ENCODE measurements at places on chromosomes 7 and 10.
A peak's percentile ranks its signal among the peaks of the same experiment; 100 is the strongest.

GRCh38 chr10:75483188-75483587 is 51.8 kb downstream of the LRMDA start:
- DNase-seq = no peak

DNA sequence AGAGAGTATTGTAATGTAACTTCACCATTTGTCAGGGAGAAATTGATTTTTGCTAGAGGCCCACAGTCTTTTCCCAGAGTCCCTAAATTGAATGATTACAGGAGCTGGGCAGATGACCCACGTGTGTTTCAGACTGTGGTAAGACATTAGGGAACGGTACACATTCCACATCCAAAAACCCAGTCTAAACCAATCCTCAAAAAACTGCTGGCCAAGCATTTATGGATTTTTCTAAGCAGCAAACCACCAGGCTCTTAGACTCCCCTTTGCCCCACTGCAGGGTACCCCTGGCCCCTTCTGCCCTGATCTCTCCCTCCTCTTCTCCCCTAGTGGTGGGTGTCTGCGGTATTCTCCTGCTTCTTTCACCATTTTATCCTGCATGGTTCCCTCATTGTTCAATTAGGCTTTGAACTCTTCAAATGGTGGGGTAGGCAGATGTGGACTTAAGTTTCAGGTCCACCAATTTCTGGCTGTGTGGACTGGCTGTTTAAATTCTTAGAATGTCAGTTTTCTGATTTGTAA is 135.5 kb upstream of the SORCS3 start:
- DNase-seq = no peak

DNA sequence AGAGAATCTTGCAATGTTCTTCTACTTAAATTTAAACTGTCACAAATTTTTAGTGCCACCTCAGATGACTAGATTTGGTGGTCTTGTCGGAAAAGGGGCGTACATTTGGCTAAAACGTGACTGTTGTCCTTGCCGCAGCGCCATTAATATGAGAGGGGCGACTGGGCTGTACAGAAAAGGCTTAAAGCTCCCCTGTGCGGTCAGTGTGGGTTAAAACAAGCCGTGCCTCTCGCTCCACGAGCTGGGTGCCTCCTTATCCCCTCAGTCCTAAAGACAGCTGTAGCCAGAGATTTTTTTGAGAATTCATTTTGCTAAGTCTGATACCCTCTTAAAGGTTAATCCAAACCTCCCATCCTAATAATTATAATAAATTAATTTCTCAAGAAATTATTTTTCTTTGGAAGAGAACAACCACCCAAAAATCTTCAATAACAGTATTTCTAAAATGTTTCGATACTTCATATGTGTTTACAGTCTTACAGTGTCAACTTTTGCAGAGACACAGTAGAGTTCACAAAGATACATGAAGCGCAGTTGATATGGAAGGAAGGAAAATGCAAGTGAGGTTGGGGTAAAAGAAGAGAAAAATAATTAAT is 68.6 kb downstream of the C7orf25 start:
- peak; percentile 10 for DNase-seq

- DNase-seq = no peak
These were observed 473.4 kb downstream of the PTPRN2 start for GRCh38 chr7:158114056-158114850.

- no peak for DNase-seq
These were observed 107.7 kb upstream of the EEPD1 start for GRCh38 chr7:36045326-36045725.

DNA sequence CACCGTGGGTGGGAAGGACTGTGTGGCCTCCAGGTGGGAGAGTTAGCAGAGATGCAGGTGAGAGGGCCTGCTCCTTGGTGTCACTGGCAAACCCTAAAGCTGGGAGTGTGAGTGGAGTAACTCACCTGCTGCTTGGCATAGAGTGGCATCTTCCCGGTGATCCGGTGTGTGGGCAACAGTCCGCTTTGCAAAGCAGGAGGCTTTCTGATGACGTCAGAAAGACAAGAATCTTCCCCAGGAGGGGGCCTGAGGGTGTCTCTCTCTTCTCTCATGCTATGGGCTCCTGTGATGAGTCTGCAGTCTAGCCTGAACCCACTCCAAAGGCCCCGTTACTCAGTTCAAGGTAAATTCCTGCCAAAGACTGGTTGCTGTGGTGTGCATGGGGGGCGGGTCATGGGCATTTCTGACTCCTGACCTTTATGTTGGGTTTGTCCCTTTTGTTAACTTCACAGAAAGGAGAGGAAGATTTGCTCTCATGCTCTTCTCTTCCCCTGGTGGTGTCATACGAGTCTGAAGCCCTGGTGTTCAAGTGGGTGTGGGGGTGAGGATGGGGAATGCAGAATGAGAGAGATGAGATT is 187.9 kb downstream of the GATA3 start:
- no peak for DNase-seq

- no peak for DNase-seq
These were observed 242.8 kb downstream of the MGMT start for GRCh38 chr10:129709627-129710509.

DNA sequence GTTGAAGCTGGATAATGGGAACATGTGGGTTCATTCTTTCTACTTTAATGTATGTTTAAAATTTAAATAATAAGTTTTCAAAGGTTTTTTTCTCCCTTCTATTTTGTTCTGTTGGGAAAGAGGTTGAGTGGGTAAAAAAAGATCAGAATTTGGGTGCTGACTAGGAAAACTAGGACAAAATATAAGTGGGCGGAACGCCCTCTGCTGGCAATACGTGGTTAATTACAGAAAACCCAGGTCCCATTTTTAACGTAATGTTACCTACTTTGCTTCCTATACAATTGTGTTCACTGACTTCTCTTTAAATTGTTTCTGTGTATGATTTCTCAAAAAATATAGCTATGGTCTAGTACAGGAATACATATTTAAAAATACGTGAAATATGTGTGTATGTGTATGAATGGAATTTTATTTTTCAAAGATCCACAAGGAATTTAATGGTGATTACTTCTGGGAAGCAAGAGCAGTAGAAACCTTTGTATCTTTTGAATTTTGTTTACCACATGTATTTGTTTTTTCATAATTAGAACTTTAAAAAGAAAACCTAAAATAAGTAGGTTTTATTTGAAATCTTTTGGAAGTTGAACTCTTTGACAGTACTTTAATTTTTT is 8.7 kb downstream of the ECD start:
- peak; percentile 16 for DNase-seq

- DNase-seq = no peak
These were observed 80.2 kb upstream of the MSRB2 start for GRCh38 chr10:23015021-23015707.

DNA sequence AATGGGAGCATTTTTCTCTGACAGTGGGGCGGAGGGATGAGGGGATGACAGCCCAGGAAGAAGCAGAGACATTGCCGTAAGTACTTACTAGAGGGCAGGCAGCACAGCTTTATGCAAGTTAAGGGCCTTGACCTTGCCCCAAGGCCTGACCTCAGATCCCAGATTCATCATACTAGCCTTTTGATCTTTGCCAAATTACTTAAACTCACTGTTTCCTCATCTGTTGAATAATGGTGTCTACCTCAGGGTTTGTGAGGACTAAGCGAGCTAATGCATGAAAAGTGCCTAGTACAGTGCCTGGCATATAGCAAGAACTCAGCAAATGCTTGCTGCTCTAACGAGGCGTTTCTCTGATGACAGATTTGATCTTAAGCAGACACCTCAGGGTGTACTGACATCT is 3.5 kb upstream of the SEMA4G start:
- no peak for DNase-seq

- DNase-seq = peak; percentile 62
These were observed 7.1 kb downstream of the HTRA1 start for GRCh38 chr10:122468307-122468925.

GRCh38 chr7:114218283-114218682 is 196.3 kb upstream of the FOXP2 start:
- no peak for DNase-seq

- DNase-seq = no peak
These were observed 43.1 kb upstream of the GPAM start for GRCh38 chr10:112226439-112227248.

DNA sequence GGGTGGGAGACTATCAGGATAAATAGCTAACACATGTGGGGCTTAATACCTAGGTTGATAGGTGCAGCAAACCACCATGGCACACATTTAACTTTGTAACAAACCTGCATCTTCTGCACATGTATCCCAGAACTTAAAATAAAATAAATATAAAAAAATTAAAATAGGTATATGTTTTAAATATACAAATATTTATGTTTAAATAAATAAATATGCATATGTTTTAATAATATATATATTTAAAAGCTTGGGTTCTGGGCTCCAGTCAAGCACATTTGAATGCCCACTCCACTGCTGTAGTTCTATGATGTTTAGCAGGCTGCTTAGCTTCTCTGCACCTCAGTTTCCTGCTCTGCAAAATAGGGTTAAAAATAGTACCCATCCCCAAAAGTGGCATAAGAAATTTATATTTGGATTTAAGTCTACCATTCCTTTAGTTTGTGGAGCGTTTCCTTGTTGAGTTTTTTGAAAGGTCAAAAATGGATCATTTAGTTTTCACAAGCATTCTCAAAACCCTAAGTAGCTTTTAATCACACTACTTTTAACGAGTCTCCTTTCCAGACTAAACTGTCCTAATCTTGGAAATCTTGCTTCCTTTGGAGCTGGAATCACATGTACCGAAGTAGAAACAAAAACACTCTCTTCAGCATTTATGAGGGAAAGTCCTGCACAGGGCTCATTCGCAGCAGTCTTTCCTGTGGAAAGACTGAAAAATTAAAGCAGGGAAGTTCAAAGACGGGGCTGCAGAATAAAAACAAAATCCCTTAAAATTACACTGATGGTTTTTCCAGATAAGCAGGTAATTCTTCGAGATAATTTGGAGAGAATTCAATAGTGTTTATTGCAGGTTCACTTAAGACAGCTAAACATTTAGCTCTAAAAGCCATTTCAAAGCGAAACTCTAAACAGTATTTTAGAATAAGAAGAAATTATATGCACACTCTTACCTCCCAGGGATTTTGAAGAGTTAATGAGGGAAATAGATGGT is 111.7 kb upstream of the LYZL1 start:
- DNase-seq = no peak

GRCh38 chr10:129963641-129964501 is at the start of gene EBF3:
EBF3 (minus strand) TSS chr10:129964274; CDS start chr10:129963768, 506 bp downstream.
- no peak for DNase-seq

- no peak for DNase-seq
These were observed 447.3 kb upstream of the GHITM start for GRCh38 chr10:83691791-83692596.

DNA sequence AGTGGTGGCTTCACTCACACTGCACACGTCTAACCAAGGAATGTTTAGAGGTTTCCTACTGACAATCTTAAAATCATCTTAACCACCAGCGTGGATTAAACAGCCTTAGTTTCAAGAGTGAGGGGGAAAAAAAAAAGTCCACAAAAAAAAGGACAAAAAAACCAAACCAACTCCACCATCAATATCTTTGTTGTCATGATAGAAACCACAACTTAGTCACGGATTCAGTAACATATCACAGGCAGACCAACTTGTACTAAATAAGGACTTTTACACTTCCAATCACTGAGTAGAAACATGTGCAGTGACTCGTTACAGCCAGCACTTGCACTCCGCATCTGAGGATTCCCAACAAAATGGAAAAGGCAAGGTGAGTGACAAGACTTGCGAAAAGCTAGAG is 46.5 kb downstream of the FAM171A1 start:
- no peak for DNase-seq

DNA sequence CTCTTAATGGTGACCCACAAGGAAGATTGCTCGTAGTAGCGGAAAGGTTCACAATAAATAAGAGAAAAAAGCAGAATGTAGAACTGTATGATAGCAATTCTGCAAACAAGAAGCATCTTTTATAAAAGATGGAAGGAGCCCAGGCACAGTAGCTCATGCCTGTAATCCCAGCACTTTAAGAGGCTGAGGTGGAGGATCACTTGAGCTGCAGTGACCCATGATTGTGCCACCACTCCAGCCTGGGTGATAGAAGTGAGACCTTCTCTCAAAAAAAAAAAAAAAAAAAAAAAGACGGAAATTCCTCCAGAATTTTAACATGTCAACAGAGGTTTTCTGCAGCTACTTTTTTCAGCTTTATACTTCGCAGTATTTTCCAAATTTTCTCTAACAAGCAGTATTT is 13.2 kb downstream of the GATAD1 start:
- DNase-seq = no peak

DNA sequence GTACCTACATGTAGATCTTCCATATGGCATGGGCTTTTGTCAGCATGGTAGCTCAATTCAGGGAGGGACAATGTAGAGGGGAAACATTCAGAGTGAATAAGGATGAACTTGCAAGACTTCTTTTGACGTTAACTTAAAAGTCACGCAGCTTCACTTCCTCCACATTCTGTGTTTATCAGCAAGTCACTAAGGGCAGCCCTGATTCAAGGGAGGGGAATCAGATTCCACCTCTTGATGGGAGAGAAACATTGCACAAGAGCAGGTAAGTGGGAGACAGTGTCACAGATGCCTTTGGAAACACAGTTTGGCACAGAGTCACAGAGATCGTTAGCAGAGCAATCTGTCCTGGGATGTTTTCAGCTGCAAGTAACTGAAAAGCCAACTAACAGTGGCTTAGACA is 26.2 kb downstream of the C10orf67 start:
- no peak for DNase-seq

- DNase-seq = no peak
These were observed 22.8 kb downstream of the PPIA start for GRCh38 chr7:44819292-44819691.

DNA sequence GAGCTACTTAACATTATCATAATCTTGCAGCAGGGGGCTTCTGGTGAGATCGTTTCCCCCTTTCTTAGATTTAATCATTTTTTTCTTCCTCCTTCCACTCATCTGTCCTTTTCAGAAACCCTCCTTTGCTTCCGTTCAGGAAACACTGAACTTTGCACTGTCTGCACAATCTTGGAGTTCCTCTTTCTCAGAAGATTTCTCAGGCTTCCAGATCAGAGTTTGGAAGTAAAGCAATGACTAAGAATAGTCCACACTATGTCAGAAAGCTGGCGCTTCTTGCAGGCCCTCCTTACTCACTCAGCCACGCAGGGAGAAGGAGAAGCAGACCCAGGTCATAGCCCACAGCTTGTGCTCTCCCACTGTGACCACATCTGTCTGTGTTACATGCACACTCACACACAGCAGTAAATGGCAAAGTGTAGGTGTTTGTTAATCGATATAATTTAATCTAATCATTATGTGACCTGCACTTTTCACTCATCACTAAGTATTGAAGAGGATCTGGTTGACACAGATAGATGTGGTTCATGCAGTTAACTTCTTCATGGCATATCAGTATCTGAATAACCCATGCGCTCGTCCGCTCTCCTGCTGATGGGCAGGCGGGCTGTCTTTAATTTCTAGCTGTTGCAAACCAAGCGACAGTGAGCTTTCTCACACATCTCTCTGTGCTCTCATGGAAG is 30.2 kb downstream of the ALOX5 start:
- peak; percentile 84 for DNase-seq
